ENCODE measurements at places on chromosomes 11 and 22.
A peak's percentile ranks its signal among the peaks of the same experiment; 100 is the strongest.

- DNase-seq, result peak; percentile 60
Observed at GRCh38 chr11:77705195-77705875, 67.7 kb upstream of the CLNS1A start.

- peak; percentile 53 for DNase-seq
Observed at GRCh38 chr11:9250139-9250582, 15.0 kb downstream of the DENND5A start.

DNA sequence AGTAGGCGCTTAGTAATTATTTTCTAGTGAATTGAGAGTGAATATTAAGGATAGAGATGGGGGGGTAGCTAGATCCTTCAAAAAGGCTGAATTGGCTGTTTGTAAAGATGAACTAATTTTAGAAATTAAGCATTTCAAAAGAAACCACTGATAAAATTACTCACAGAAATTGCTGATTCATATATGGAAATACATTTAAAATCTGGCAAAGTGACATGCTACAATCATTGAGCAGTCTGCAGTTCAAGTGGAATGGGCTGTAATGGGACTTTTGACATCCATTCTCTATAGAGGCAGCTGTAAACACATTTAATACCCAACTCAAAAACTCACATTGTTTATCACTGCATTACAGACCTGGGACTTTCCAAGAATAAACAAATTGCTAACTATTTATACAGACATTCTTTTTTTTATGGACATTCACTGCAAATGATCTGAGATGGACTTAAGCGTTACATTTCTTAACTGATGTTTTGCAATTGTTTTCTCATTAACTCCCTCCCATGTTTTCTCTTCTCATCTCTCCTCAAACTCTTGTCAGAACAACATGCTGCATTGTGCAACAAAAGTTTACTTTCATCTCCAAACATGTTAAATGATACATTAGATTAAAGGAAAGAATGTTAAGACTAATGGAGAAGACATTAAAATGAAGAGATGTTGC lies 42.1 kb upstream of the MMP7 start:
- no peak for DNase-seq

GRCh38 chr11:30459306-30459705 lies 126.8 kb downstream of the MPPED2 start:
- no peak for DNase-seq

GRCh38 chr11:105754716-105755115 lies 144.8 kb downstream of the GRIA4 start:
- DNase-seq, result no peak

DNA sequence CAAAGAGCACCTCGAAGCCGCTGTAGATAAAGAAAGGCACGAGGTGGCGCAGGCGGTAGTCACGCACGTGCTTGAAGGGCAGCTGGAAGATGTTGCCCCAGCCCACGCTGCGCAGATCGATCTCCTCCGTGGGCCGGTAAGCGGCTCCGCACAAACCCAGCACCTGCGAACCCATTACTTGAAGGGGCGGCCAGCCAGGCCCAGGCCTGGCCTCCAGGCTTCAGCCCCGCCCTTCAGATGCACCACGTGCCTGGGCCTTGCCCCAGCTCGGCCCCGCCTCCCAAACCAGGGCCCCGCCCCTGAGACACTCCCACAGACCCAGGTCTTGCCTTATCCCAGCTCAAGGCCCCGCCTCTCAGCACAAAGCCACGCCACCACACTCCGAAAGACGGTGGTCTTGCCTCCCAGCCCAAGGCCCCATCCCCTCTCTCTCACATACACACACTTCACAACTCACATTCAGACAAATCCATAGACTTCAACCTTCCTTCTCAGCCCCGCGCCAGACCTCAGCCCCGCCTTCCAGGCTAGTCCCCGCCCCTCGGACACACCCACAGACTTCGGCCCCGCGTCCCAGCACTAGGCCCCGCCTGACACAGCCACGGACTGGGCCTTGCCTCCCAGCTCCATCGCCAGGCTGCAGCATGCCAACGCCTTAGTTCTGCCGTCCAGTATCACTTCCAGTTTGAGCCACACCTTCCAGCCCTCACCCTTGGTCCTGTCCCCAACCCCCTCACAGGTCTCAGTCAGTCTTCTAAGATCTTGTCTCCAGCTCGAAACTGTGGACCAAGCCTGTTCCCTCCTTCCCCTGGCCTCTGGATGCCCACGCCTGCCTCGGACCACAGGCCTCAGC lies 7.0 kb downstream of the UNC93B1 start:
- DNase-seq, result peak; percentile 50

All from choroid plexus epithelial cell (primary cell).